Smooth muscle cell of bladder (primary cell): ENCODE measurements at places on chromosomes 3 and 15. TPM values are rescaled to one million over a fixed set of nuclear protein-coding genes. Genes with fewer than 3 reads are reported as not detected.

The NOX5 gene
- total RNA-seq: under 0.01 and 0.09 TPM in 2 replicates

The ITIH4 gene
- 1.2 and 1.6 TPM in 2 replicates for total RNA-seq

The CRBN gene
- 47.4 and 58.1 TPM in 2 replicates for total RNA-seq

The AADACL2 gene
- not detected in 2 replicates for total RNA-seq

The VEPH1 gene
- 83.7 and 98.0 TPM in 2 replicates for total RNA-seq

The NUP210 gene
- under 0.01 TPM in 1 of 2 replicates, not detected in the other for total RNA-seq

The EPHB1 gene
- 0.28 and 0.74 TPM in 2 replicates for total RNA-seq
